ENCODE measurements at places on chromosomes 3 and 15.

- peak; percentile 93 for DNase-seq
Observed at GRCh38 chr3:152151216-152151876, 117.4 kb upstream of the MBNL1 start.

DNA sequence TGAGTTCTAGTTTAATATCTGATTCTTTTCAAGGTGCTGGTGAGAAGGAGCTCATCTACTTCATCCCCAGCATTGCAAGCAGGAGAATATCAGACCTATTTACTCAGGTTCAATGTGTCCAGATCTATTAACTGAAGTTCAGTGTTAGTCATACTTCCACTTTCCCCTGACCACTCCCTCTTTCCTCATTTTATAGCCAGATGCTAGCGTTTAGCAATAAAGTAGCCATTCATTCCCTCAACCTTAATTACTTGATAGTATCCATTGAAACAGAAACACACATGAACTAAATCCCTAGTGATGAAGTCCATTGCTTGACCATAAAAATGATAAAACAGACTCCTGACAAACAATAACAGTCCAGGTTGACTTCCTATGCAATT lies 60.0 kb downstream of the RPL22L1 start:
- no peak for DNase-seq

DNA sequence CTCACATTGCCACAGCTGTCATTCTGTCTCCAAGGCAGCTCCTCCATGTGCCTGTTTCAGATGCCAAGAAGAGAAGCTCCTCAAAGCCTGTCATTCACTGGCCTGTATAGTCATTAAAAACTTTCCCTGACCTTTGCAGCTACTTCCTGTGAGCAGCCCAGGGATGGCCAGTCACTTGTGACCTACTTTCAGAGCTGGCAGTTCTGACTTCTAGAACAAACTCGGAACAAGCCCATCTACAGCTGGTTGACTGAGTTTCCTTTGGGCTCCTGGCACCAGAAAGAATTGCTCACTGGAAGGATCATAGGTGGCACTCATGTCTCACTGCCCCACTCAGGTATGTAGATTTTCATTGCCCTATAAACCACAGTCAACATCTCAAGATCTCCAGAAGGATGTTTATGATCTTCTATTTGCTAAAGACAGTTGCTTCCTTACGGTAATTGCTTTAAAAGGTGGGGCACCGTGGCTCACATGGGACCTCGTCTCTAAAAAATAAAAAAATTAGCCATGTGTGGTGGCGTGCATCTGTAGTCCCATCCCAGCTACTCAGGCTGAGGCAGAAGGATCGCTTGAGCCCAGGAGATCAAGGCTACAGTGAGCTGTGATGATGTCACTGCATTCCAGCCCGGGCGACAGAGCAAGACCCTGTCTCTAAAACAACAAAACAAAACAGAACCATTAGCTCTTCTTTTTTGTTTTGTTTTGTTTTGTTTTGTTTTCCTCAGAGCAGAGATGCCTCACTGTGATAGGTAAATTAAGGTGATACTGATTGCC lies 11.2 kb upstream of the ATP13A3 start:
- no peak for DNase-seq

DNA sequence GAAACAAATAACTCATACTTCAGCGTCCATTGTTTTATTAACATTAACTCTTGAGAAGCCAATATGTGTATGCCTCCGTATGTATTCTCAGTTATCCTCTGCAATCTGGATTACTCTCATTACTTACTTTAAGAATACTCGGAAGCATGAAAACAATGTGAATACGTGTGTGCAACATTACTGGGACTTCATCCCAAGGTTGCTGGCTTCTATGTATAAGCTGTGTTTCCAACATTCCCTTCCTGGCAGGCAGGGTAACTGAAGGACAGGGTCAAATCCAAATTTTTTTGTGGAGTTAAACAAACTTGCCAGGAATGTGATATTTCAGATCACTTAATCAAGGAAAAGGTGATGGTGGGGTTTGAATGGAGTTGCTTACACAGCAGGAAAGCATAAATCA lies 34.5 kb upstream of the NR1I2 start:
- DNase-seq, result no peak
